Fibroblast of villous mesenchyme (primary cell): ENCODE measurements at places on chromosomes 4 and X. TPM values are rescaled to one million over a fixed set of nuclear protein-coding genes. Genes with fewer than 3 reads are reported as not detected.

DNA sequence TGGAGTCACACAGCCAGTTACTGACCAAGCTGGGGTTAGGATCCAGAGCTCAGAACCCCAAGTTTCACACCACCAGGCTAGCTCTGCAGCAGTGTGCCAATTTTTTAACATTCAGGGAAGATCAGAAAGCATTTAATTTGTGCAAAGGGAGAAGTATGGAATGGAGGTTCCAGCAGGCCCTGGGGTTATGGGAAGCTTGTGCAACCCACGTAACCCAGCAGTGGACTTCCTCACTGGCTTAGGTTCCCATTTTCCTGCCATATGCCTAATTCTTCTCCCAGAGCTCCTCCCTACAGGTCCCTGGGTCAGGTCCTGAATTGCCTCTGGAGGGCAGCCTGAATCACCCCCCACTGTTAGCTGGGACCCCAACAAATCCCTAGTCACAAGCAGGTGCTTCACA lies 14.0 kb downstream of the APLN start:
- DNase-seq: no peak

DNA sequence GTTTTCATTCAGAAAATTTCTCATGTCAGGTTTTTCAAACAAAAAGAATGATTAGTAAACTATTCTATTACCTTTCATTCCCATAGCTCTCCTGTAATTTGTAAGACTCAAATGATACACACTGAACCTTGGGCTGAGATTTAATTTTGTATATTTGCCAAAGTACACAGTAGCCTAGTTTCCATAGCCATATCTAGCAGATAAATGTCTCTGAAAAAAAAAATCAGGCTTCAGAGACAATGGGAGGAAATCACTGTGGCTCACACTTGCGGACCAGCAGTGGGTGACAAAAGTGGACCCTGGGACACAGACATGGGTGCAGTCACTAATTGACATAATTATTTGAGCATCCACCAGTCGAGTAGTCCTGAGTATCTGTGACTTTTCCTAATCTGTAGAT lies 46.6 kb downstream of the MAOA start:
- no peak for DNase-seq

The DMD gene
- 29.0 and 32.4 TPM in 2 replicates for total RNA-seq

DNA sequence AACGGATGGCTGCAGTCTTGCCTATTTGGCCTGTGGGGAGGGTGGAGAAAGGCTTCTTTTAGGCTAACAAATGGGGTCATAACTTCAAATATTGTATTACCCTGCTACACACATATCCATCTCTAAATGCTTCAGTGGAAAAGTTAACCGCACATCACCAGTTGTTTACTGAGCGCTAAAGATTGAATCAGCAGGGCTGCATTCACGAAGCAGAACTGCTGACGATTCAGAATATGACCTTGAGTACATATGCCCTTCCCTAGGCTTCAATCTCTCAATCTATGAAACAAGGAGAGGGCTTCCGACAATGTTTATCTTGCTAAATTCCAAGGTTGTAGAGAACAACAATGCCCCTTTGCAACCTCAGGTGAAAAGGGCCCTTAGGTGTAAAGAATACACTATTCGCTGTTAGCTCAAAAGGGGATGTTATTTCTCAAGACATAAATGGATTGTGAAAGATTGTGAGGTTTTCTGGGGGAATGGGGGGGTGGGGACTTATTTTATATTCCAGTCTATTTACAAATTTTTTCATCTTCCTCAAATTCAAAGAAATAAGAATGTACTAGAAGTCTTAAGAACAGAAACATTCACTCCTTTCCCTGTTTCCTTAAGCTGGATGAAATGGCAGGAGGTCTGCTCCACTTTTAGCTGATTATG lies 2.6 kb upstream of the ATP6AP2 start:
- no peak for DNase-seq
